DMS 273 treated with DMSO at 0.1 percent for 48 hours (cell line): ENCODE measurements at places on chromosomes 2 and 18.

GRCh38 chr2:65431421-65432226 lies 775 bp downstream of the SPRED2 start:
- DNase-seq: no peak

DNA sequence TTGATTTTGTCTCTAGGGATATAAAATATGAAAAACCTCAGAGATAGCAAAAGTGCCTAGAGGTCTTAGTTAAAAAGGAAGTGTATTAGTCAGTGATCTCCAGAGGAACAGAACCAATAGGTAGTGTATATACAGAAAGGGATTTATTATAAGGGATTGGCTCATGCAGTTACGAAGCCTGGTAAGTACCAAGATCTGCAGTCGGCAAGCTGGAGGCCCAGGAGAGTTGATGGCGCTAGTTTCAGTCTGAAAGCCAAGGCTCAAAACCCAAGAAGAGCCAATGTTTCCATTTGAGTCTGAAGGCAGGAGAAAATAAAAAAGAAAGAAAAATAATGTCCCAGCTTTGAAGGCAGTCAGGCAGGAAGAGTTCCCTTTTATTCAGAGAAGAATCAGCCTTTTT lies 93.3 kb downstream of the COLEC12 start:
- DNase-seq: no peak

- no peak for DNase-seq
Observed at GRCh38 chr18:46413684-46414083, 243.3 kb downstream of the LOXHD1 start.

DNA sequence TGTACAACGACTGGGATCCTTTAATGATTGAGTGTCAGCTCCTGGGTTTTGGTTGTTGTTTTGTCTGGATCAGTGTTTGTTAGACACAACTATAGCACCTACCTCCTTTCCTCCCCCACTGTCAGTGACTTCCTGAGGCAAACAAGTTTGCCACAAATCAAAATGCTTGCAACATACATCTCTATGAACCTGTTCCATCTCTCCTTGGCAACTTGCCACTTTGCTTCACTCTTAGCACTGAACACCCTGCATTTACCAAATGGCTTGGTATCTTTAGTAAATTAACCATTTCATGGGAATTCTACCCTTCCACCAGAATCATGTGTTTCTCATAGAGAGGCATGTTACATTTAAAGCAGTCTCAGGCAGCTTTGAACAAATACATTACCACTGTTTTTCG lies 301.1 kb upstream of the TANK start:
- no peak for DNase-seq

DNA sequence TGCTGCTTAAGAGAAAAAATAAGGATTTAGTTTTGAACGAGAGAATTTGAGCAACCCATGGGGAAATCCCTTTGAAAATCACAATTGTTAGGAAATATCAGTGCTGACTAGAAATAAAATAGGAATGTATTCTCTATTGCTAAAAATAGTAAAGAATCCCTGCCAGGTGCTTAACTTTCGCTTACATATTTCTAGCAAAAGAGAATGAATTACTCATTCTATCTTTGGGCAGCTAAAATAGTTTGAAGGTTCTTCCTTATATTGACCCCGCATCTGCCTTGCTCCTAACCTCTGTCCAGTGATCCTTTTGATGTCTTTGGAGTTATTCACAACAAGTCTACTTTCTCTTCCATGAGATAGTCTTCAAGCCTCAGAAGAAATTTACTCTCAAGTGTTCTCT lies 103.8 kb downstream of the PLCL1 start:
- no peak for DNase-seq

- DNase-seq: no peak
Observed at GRCh38 chr2:68435615-68436014, 31.5 kb downstream of the FBXO48 start.
